ENCODE measurements at places on chromosomes 3 and 15. TPM values are rescaled to one million over a fixed set of nuclear protein-coding genes. Genes with fewer than 3 reads are reported as not detected.

The CFAP100 gene
- total RNA-seq: not detected

DNA sequence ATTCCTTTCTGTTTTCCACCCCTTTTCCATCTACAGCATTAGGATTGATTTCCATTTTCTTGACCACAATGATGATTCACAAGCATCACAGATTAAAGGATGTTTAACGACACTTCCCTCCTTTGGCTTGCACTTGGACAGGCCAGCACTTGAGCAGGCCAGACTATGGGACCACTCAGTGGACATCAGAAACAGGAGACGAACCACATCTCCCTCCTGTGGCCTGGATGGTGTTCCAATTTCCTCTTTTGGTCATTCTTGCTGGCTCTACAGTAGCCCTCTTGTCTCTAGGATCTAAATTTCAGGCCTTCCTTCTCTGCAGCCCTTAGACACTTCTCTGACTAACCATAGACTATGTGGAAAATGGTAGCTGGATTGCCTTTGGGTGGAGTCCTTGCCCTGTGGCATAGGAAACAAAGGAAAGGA is 78.8 kb upstream of the BOC start:
- no peaks in the 10 kb centered on the region for H3K27me3 ChIP-seq
- H3K4me3 ChIP-seq: no peak overlapping the region
- H3K36me3 ChIP-seq: no peaks in the 10 kb centered on the region
- H3K4me1 ChIP-seq: no peaks in the 10 kb centered on the region

GRCh38 chr3:98602078-98602678 is 8.8 kb upstream of the CPOX start:
- H3K27me3 ChIP-seq: no peaks in the 10 kb centered on the region
- H3K4me1 ChIP-seq: no peaks in the 10 kb centered on the region
- H3K36me3 ChIP-seq: no peaks in the 10 kb centered on the region
- H3K27ac ChIP-seq: no peak overlapping the region

DNA sequence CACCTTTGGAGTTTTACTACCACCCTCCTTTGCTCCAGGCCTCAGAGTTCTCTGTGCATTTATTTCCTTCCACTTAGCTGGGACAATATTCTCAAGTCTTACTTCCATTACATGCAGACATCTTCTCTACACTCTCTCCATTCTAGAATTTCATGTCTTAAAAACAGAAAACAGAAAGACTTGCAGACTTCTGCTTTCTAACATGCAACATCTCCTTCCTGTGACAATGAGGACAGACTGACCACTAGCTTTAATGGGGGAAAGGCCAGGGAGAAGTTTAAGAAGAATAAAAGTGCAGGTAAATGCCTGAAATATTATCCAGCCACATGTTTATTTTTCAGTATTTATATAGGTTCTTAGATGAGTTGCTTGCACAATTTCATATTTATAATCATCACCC is 17.1 kb upstream of the CSTA start:
- no peaks in the 10 kb centered on the region for H3K4me1 ChIP-seq
- no peak overlapping the region for H3K27ac ChIP-seq
- H3K36me3 ChIP-seq: no peaks in the 10 kb centered on the region
- H3K27me3 ChIP-seq: no peaks in the 10 kb centered on the region
- no peak overlapping the region for H3K4me3 ChIP-seq

DNA sequence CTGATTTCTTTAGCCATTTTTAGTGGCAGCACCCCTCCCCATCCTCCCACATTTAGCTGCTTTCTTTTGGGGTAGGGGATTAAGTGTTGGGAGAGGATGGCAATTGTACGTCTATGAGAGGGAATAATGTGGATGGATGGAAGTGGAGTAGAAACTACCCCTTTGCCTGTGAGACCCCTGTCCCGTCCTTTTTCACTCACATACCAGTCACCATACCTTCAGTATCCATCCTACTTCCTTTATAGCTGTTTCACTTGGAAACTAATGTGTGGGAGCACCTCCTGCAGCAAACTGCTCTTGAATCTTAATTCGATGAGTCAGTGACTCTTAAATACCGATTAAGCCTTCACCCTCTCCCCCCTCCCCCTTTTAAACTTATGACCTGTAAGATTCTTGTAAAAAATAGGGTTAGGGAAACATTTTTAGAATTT is 730 bp downstream of the SPRED1 start:
- DNase-seq: no peak
- no peaks in the 10 kb centered on the region for H3K36me3 ChIP-seq
- H3K27ac ChIP-seq: peak overlapping the region; percentile 91
- H3K4me1 ChIP-seq: no peaks in the 10 kb centered on the region
- no peaks in the 10 kb centered on the region for H3K27me3 ChIP-seq

The CYP1A2 gene
- total RNA-seq: not detected

The ZPLD1 gene
- 0.84 TPM for total RNA-seq

The ANKRD63 gene
- total RNA-seq: not detected

DNA sequence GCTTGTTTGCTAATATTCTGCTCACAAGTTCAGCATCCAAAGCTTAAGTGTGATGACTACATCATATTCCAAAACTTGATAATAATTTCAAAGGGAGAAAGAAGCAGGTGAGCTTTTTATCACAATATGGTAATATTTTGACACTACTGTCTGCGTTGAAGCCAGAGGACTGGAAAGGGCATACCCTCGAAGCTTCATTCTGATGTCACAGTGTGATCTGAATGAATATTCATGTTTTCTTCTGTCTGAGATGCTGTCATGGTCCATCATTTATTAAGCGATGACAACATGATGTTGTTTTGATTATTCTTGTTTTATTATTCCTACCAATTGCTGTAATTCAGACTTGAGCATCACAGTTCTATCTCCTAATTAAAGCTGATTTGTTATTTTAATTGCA is 625.4 kb downstream of the ZPLD1 start:
- no peak for DNase-seq
- no peaks in the 10 kb centered on the region for H3K4me1 ChIP-seq
- no peak overlapping the region for H3K4me3 ChIP-seq
- H3K36me3 ChIP-seq: no peaks in the 10 kb centered on the region
- H3K27ac ChIP-seq: no peak overlapping the region

DNA sequence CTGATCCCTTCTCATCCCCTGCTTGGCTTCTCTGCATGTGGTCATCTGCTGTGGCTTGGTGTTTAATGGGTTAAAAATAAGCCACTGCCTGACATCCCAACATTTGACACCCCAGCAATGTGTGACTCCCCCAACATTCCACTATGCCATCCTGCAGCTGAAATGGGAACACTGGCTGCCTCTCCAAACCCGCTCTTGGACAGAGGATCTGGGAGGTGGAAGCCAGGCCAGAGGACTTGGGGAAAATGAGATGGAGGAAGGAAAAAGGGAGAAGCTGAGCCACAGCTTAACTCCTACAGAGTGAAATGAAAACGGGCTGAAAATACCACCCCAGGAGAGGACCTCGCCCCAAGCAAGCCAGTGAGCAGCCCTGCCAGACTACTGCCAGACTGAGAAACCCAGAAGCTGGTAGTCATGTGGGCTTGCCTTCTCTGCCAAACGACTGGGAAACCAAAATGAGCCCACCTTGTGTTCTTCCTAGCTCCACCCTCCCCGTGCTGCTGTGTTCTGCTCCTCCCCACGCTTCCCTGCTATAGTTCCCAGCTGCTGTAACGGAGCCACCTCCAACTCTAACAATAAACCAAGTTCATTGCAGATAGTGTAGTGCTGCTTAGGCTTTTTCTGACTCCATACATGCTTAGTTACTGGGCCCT is 13.7 kb downstream of the MAP1A start:
- H3K27ac ChIP-seq: peak overlapping the region; percentile 14
- DNase-seq: peak; percentile 35
- H3K4me1 ChIP-seq: no peaks in the 10 kb centered on the region
- no peaks in the 10 kb centered on the region for H3K27me3 ChIP-seq
- H3K36me3 ChIP-seq: no peaks in the 10 kb centered on the region
- H3K4me3 ChIP-seq: no peak overlapping the region

The TPRG1 gene
- total RNA-seq: 14.9 TPM

GRCh38 chr15:33654860-33655259 is 313.4 kb upstream of the CHRM5 start:
- DNase-seq: no peak
- no peak overlapping the region for H3K4me3 ChIP-seq
- no peaks in the 10 kb centered on the region for H3K36me3 ChIP-seq
- H3K4me1 ChIP-seq: no peaks in the 10 kb centered on the region

The MTFMT gene
- 15.2 TPM for total RNA-seq

The TMC3 gene
- not detected for total RNA-seq

DNA sequence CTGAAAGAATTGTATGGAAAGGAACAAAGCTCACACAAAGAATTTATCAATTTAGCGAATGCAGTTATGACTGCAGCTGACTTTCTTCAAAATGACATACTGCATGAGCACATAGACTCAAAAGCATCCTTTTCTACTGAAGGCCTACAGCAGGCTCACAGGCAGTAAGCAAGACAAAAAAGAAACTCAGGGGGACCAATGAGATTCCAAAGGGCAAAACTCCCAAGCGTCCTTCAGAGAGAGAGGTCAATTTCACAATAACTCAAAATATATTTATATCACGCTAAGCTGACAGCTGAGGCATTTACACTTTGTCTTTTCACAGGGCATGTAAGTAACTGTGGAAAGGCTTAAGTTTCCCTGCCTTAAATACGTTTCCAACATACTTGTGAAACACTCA is 427.9 kb upstream of the RASGRP1 start:
- no peaks in the 10 kb centered on the region for H3K27me3 ChIP-seq
- no peak overlapping the region for H3K4me3 ChIP-seq
- no peak for DNase-seq
- no peaks in the 10 kb centered on the region for H3K4me1 ChIP-seq
- no peak overlapping the region for H3K27ac ChIP-seq

The PAK6 gene
- total RNA-seq: 0.91 TPM

The HES1 gene
- total RNA-seq: 37.8 TPM

The RYR3 gene
- 15.6 TPM for total RNA-seq

DNA sequence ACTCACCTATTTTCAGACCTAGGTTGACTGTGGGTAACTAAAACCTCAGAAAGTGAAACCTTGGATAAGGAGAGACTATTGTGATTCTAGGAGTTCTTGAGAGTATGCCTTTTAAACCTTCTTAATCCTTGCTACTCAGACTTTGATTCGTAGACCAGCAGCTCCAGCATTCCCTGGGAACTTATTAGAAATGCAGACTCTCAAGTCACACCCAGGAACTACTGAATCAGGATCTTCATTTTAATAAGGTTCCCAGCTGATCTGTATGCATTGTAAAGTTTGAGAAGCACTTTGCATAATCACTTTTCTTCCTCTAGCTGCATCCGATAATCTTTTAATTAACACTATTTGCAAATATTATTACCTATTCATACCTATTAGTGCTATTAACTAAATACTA is 480.3 kb upstream of the KCNMB2 start:
- no peak overlapping the region for H3K4me3 ChIP-seq
- no peak overlapping the region for H3K27ac ChIP-seq
- H3K4me1 ChIP-seq: peaks cover 3% of the 10 kb centered on the region
- no peaks in the 10 kb centered on the region for H3K27me3 ChIP-seq
- no peak for DNase-seq

DNA sequence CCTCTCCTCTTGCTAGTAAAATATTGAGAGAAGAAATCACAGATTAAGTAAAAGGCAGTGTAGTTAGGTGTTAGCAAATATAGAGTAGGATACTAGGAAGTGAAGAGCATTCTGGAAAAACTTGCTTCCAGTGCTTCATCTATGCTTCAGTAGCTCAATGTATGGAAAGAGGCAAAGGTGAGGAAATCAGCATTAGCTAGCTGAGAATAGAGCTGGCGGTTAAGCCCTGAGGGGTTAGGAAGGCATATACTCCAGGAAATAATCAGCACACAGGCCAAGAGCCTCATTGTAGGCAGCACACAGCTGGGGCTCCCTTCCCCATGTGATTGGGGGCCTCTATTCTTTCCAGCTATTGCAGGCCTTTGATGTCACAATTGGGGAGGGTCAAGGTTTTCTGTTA is 13.8 kb downstream of the RCCD1 start:
- peaks cover 4% of the 10 kb centered on the region for H3K36me3 ChIP-seq
- no peaks in the 10 kb centered on the region for H3K27me3 ChIP-seq
- H3K4me1 ChIP-seq: no peaks in the 10 kb centered on the region
- no peak overlapping the region for H3K27ac ChIP-seq
- no peak overlapping the region for H3K4me3 ChIP-seq

- no peak for DNase-seq
- no peak overlapping the region for H3K27ac ChIP-seq
- no peaks in the 10 kb centered on the region for H3K27me3 ChIP-seq
These were observed 878 bp upstream of the RAD51 start for GRCh38 chr15:40693904-40694687.

The ESYT3 gene
- 1.0 TPM for total RNA-seq

DNA sequence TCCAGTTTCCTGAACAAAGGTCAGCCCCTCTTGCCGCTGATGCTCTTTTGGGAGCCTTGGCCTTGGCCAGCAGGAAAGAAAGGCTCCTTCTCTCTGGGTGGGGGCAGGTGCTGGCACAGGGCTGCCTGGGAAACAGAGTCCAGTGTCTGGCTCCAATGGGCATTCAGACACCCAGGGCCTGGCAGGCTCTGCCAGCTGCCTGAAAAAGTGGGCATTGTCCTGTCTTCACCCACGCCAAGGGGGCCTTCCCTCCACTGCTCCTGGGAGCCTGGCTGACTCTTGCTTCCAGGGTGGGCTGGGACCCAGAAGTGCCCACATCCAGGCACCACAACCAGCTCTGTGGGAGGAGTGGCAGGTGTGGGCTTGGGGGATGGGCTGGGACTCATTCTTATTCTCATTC is 62.7 kb downstream of the RHCG start:
- peaks cover 2% of the 10 kb centered on the region for H3K27me3 ChIP-seq
- DNase-seq: no peak
- no peaks in the 10 kb centered on the region for H3K36me3 ChIP-seq
- H3K4me1 ChIP-seq: no peaks in the 10 kb centered on the region
- H3K27ac ChIP-seq: no peak overlapping the region

GRCh38 chr3:128335621-128336296 is 130.9 kb downstream of the DNAJB8 start:
- H3K4me1 ChIP-seq: no peaks in the 10 kb centered on the region
- DNase-seq: peak; percentile 47
- H3K4me3 ChIP-seq: no peak overlapping the region
- H3K36me3 ChIP-seq: no peaks in the 10 kb centered on the region
- no peak overlapping the region for H3K27ac ChIP-seq

DNA sequence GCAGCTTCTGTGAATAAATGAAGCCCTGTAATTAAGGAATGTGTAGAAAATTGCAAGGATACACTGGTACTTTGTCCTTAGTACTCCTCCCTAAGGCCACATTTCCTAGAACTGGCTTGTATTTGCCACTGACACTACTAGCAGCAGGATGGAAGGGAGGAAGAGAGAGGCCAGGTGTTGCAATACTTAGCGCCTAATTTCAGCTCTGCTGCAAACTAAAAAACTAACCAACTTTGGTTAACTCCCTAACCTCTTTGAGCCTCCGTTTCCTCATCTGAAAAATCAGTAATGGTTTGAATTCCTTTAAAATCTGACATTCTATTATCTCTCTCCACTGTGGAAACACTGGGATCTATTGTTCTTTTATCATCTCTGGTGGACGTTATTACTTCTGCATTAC is 257.0 kb downstream of the SV2B start:
- no peak for DNase-seq
- no peaks in the 10 kb centered on the region for H3K27me3 ChIP-seq
- no peak overlapping the region for H3K27ac ChIP-seq
- H3K4me1 ChIP-seq: no peaks in the 10 kb centered on the region
- H3K4me3 ChIP-seq: no peak overlapping the region
